NCI-H1092 (cell line): ENCODE measurements at places on chromosomes 1 and 21.

DNA sequence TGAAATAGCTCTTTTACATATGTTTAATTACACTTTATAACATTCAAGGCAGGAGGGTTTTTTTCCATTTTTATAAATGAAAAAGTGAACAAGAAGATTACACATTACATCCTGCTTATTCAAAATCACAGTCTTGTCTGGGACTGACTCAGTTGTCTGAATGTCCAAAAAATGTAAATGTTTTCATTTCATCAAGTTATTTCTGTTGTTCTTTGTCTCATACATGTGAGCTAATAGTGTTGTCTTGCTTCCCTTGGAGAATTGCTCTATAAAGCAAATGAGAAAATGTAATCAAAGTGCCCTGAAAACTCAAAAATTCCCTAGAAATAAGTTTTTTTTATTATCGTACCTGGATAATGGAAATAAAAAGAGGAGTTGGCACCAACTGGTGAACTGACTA is 242.9 kb downstream of the GRIK1 start:
- DNase-seq: no peak

GRCh38 chr21:25560891-25561290 is 46.4 kb downstream of the MRPL39 start:
- no peak for DNase-seq

GRCh38 chr1:229080361-229080760 is 190.6 kb upstream of the RAB4A start:
- DNase-seq: no peak

- no peak for DNase-seq
Measured at GRCh38 chr21:29656504-29657239, 283.1 kb downstream of the GRIK1 start.

- DNase-seq: no peak
Measured at GRCh38 chr1:185325413-185325812, 8.4 kb upstream of the IVNS1ABP start.
